DMS 273 treated with DMSO at 0.1 percent for 48 hours (cell line): ENCODE measurements at places on chromosomes 5 and 9.
A peak's percentile ranks its signal among the peaks of the same experiment; 100 is the strongest.

- no peak for DNase-seq
Observed at GRCh38 chr9:89668216-89668865, 63.5 kb downstream of the GADD45G start.

DNA sequence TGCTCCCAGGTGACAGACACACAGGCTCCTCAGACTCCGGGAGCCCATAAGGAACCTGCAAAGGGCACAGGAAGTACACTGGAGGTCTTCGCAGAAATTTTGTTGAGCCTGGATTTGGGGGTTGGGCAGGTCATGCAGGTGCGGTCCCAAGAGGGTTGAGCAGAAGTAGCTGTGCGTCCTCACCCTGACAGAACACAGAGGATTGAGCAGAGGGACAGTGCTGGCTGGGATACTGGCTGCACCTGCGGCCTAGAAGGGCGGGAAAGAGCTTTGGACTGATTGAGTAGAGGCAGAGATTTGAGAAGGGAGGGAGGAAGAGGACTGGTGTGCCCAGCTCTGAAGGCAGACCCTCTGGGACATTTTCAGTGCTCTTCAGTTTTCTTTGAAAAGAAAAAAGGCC is 65.4 kb downstream of the PTPDC1 start:
- DNase-seq, result no peak

GRCh38 chr9:78307360-78307759 is 10.4 kb downstream of the PSAT1 start:
- DNase-seq, result no peak

GRCh38 chr5:125981016-125981415 is 442.2 kb upstream of the GRAMD2B start:
- DNase-seq, result no peak

- DNase-seq, result no peak
Observed at GRCh38 chr5:124868676-124869075, 122.2 kb upstream of the ZNF608 start.

GRCh38 chr9:123401879-123402513 is 46.0 kb downstream of the CRB2 start:
- DNase-seq, result peak; percentile 6

- DNase-seq, result no peak
Observed at GRCh38 chr9:4496497-4496896, 6.2 kb downstream of the SLC1A1 start.

DNA sequence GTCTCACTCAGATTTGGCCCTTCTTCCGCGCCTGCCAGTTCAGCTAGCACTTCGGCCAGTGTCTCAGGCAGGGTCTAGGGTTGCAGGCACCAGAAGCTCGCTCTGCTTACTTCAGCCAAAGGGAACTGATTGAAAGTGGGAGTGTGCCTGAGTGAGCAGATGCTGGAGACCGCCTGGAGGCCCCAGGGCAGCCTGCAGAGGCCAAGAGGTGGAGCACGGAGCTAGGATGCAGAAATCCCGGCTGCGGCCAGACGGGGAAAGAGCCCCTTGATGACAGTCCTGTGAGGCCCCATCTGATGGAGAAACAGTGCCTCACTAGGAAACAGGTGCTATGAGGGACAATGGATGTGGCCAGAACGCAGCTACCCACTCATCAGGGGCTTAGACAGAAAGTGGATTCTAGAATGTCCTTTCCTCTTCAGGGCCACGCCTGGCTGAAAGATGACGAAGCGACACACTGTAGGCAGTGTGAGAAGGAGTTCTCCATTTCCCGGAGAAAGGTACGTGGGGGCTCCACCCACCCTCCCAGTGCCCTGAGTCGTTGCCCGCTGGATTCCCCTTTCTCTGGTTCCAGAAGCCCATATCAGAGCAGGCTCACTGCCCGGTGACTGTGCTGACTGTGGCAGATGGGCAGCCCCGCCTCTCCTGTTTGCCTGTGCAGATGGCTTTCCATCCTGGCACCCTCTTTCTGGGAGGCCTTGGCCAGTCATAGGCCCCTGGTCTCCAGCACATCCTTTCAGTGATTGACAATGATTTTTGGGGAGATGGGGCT is 16.1 kb downstream of the HNRNPH1 start:
- DNase-seq, result peak; percentile 83

DNA sequence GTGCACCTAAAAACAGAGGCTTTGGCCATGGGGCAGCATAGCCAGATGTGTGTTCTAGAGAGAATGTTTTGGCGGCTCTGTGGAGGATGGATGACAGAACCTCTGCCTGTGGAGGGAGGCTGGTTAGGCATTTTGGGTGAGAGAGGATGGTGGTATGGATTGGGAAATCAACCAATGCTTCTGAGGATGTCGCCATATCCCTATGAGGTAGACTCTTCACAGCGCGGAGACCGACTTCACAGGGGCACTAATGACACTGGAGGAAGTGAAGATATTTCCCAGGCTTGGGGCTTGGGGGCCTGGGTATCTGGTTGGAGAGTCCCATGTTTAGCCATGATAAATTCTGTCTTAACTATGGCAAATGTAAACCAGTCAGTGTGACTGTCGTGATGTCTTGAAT is 140.6 kb upstream of the KLF4 start:
- no peak for DNase-seq

DNA sequence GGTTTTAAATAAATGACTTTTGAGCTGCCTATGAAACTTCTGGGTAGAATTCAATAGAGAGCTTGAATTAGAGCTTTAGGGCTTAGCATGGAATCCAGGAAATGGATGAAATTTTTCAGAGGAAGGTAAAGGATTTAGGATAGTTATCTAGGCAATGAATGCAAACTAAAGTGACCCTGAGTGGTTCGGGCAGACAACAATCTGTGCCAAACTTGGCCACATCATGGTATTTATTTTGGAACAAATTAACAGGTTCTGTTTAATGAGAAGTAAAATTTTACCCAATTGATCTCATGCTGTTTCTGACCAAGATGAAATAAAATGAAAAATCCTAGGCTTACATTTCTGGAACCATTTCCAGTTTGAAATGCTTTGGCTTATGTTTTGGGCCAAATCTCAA is 934.4 kb downstream of the MAT2B start:
- no peak for DNase-seq

- no peak for DNase-seq
Observed at GRCh38 chr9:124215368-124215910, 42.3 kb upstream of the NEK6 start.

DNA sequence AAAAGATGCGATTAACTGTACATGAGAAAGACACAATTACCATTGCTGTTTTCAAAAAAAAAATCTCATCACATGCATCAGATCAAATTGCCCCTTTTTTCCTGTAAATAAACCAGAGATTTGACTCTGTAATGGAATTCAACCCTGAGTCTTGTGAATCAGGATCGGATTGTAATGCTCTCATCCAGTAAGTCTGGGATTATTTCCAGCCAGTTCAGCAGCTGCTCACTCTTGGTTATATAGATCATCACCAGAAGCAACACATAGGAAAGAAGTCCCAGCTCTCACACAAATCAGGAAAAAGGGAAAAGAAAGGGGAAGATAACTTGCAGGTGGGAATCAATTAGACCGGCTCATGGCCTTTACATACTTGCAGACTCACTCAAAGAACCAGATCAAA is 97.8 kb upstream of the SPOCK1 start:
- no peak for DNase-seq

- DNase-seq, result no peak
Observed at GRCh38 chr5:15991586-15991985, 188.0 kb downstream of the MARCHF11 start.

DNA sequence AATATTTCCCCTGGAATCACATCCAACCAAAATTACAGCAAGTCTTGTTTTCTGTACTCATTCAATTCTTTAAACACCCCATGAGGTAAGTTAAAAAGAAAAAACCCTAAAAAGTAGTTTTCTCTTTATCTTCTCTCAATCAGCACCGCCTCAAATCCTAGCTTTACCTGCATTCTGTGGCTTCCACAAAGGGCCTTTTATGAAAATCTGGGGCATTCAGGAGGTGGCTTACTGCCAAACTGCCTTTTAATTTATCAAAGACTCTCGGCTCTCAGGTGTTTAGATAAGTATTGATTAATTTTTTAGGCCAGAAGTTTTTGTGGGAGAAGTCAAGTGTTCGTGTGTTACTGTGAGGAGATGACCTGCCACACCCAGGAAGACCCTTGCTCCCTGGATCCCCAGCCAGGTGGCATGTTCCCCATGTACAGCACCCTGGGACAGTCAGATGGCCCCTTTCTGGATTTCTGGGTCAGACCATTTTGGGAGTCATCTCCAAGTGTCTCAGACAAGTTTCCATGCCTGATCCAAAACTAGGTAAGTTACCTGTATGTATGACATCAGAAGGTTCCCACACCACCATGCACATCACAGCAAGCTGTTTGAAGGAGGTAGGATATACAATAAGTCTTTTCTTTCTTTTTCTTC is 6.2 kb upstream of the TMEM171 start:
- DNase-seq, result no peak

DNA sequence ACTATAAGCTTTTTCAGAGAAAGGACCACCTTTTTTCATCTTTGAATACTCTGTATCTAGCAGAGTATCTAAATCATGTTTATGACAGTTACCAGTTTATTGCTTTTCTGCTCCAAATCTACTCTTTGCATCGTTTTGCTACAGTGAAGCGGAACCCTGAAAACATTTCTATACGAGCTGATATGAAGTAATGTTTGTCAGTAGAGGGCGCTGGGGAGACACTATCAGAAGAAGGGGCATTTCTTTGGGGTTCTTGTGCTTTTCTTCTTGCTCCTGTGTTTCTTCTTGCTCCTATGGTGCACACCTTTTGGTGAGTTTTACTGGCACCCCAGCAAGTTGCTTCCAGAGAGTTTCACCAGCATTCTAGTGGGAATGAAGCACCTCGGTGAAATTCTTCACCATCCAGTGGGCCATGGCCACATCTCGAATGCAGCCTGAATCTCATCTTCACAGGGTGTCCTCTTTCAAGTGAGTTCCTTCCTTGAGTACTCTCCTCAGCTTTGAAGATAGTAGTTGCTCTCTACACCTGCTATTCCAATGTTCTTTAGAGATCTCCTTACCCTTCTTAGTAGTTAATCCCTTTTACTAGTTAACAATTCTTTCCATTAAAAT is 98.4 kb downstream of the FGF1 start:
- DNase-seq, result peak; percentile 4

DNA sequence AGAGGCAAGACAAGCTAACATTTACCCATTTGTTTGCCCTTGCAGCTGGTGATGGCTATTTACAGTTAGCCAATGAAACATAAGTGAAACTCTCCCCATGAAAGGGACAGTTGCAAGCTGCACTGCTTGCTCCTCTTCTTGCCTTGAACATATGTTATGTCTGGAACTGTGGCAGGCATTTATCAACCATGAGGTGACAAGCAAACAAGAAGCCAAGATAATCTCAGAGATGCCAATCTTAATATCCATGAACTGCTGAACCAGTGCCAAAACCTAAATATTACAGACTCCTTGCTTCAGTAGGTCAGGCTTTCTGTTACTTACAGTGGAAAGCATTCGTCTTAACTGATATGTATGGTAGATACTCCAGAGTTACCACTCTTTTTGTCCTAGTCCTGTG is 133.4 kb downstream of the ACTBL2 start:
- peak; percentile 47 for DNase-seq

DNA sequence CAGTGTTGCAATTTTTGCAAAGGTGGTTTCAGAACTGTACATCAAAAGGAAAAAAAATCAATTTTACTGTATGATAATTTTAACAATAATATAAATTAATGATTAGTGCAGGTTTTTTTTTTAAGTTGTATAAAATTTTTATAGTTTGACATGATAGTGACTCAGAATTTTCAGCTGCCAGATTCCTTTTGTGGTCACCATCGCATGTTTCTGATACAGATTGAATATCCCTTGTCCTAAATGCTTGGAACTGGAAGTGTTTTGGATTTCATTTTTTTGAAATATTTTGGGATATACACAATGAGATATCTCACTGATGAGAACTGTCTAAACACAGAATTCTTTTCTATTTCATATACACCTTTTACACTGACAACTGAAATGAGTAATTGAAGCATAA is 361.3 kb downstream of the RAB3C start:
- DNase-seq, result no peak

- no peak for DNase-seq
Observed at GRCh38 chr9:121253821-121254501, 14.0 kb upstream of the GSN start.

DNA sequence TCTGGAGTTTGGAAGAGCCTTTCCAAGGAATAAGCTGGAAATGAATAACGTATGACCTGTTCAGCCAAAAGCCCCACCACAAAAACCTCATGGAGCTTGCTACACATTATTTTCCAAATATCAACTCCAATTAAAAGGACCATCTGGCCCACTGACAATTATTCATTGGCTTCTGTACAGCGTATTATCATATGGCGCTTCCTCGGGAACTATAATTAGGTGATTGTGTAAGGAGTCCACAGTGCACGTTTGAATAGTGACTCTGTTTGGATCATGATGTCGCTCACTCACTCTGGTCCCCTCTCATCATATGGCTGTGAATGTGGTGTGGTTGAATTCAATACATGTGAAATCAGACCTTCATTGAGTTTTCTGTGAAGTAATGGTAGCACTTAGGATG is 52.1 kb downstream of the GDNF start:
- peak; percentile 49 for DNase-seq

DNA sequence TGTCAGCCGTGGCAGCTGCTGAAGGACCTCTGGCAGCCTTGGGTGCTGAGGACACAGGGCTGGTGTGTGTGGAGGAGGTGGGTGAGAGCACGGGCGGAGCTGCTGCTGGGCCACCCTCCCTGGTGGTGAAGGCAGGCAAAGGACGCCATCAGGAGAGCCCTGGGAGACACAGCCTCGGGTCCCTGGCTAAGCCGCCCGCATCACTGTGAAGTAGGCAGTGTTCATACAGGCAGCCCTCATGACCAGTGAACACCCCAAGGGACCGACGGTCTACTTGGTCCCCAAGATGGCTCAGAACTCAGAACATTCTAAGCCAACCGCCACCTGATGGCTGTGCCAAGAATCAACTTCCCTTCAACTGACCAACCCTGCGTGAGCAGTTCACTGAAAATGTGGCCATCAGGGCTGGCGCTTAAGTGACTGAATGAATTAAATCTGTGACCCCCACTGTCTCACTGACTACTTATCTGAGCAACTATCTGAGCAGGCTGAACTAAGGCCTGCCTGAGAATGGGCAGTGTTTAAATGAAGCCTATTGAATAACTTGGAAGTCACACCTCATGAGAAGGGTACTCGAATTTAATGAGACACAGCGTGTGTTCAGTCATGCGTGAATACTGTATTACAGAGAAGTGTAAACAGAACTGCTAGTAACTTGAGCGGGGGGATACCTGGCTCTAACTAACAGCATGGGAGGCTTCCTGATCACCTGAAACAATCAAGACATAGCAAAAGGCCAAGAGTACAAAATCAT is 54.7 kb upstream of the SIMC1 start:
- no peak for DNase-seq

DNA sequence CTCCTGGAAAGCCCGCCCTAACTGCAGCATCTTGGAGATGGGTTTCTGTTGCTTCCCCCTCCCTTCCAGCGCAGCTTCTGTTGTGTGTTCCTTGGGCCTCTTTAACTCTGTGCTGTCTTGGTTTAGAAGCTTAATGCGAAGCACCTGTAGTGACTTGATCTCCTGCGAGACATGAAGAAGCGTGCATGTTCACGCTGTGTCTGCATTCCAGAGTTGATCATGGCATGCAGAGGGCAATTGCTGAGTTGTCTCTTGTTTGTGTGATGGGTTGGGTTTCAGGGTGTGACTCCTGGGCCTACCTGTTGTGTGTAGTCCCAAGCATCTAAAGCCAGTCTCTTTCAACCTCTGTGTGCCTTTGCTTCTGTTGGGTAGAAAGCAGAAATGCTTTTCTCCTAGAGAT is 155.6 kb downstream of the SMARCA2 start:
- no peak for DNase-seq
